Left ventricle myocardium inferior (tissue), 1 donor: ENCODE measurements at places on chromosomes 16 and 17. TPM values are rescaled to one million over a fixed set of nuclear protein-coding genes. Genes with fewer than 3 reads are reported as not detected.

- no peak for DNase-seq
Observed at GRCh38 chr16:57498031-57498430, 11.7 kb upstream of the DOK4 start.

- no peak for DNase-seq
Observed at GRCh38 chr16:56999409-57000270, 10.3 kb downstream of the NLRC5 start.

DNA sequence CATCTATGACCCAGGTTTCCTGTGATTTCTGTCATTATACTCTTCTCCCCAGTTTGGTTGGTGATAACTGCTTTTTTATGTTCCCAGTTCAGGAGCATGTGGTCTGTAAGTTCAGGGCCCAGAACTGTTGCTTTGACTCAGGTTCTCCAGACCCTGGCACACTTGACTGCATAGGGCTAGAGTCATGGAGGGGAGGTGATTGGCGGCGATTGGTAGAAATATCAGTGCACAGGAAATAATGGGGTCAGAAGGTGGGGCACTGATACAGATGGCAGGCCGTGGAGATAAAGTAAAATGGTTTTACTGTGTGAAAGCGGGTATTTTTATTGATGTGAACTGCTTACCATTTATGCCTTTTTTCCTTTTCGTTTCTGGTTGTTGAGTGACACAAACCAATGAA, 28.7 kb downstream of the TAC4 start:
- DNase-seq, result no peak

GRCh38 chr17:57823469-57824401, 26.1 kb downstream of the MRPS23 start:
- DNase-seq, result no peak

DNA sequence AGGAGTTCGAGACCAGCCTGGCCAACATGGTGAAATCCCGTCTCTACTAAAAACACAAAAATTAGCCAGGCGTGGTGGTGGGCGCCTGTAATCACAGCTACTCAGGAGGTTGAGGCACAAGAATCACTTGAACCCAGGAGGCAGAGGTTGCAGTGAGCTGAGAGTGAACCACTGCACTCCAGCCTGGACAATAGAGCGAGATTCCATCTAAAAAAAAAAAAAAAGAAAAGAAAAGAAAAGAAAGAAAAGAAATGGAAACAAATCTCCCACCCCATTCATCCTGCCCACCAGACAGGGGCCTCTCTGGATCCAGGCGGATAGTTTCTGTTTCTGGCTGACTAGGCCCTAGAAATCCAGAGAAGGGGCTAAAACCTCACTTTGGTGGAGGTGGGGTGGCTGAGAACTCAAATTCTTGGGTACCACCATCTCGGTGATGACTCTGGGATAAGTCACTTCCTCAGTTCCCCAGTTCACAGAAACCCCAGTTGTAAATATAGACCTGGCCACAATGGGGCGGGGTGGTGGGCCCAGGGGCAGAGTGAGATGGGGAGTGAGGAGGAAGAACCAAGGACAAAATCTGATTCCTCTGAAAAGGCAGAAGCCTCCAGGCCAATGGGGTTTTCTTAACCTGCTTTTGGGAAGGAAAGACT, 22.2 kb downstream of the SOCS1 start:
- DNase-seq, result no peak

DNA sequence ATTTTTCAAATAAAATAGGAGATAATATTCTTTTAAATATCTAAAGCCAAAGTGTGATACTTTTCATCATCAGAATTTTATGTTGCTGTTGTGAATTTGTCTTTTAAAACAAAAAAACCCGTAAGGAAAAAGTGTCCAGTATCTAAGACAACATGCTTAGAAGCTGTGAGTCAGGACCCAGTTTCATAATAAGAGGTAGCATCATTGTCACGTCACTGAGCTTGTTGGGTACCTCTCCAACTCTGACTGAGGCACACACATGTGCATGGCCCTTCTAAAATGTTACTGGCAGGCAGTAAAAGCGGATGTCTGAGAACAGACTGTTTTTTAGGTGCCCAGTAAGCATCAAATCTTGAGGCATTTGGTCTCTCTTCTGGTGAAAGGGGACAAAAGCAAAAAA, 2.5 kb downstream of the CIAPIN1 start:
- no peak for DNase-seq

- DNase-seq, result no peak
Observed at GRCh38 chr16:60137891-60138290, 1403.8 kb upstream of the GOT2 start.

DNA sequence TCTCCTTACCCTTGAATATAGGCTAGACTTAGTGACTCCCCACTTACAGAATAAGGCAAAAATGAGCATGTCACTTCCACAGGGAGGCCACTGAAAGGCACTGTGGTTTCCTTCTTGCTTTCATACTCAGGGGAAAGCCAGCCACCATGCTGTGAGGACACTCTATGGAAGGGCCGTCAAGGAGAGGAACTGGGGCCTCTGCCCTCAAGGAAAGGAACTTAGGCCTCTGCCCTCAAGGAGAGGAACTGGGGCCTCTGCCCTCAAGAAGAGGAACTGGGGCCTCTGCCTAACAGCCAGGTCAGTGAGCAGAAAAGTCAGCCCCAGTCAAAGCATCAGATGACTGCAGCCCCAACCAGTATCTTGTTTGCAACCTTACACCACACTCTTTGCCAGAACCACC, 30.1 kb downstream of the VPS35 start:
- no peak for DNase-seq

GRCh38 chr17:79619196-79619595, 8.3 kb upstream of the RBFOX3 start:
- DNase-seq, result peak; percentile 7

DNA sequence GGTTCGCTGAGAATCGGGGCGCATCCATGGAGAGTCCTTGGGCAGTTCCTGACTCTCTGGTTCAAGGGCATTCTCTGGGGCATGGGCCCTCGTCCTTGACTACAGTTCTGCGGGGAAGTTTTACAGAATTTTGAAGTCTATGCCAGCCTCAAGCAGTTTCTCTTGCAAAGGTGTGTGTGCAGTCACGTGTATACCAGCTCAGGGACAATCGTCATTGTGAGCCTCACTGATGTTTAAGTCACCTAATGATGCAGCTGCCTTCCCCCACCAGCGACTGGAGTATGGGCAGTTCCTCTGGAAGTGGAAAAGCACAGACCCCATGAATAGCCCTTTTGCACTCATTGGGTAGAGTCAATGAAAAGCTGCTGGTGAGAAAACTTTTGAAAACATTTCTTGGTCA, 1.3 kb downstream of the PLCG2 start:
- DNase-seq, result no peak

DNA sequence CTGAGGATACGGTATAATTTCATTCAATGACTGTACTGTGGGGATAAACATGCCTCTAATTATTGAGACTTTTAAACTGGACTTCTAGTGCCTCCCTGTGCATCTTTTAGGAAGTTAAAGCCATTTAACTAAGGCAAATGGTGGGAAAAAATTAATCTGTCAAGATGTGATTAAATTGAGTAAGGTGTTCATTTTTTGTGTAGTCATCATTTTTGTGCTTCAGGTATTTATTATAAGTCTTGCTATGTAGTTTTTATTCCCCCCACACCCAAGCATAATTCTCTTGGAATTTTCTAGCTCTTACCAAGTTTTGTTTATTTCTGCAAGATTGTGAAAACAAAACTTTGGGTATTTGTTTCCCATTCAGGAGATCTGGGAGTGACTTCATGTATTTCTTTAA, 10.2 kb downstream of the TAF15 start:
- no peak for DNase-seq

DNA sequence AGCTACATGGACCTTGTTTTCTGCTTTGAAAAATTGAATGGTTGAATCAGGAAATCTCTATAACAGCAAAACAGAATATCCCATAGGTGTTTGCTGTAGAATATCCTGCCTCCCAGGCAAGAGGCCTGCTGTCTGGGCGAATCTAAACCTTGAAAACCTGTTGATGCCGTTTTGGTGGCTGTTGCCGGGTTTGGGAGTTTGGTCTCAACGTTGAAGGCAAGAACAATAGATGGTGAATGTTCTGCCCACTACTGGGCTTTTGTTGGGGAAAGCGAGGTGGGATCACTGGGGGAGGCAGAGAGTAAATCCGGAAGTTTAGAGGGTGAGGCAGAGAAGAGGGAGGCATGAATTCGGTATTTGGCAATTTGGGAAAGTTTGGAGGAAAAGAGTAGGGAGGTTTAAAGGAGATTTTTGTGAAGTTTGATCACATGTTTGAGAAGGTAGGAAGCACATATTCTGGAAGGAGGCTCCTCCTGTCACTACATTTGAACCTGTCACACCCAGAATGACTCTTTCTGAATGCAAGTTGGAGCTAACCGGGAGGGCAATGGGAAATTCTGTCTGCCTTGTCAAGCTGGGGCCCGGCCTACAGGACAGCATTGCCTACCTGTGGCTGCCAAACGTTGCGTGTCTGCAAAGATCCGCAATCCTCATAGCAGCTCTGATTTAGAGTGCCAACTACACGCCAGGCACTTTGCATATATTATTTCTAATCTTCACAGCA, 46.5 kb downstream of the GPRC5B start:
- no peak for DNase-seq

- DNase-seq, result no peak
Observed at GRCh38 chr16:88466175-88466862, 13.2 kb downstream of the ZFPM1 start.

Gene EFCAB5
- not detected for total RNA-seq

Gene SBK1
- 2.3 TPM for total RNA-seq

Gene ABCA5
- 17.1 TPM for total RNA-seq

Gene ZNF764
- 8.9 TPM for total RNA-seq

Gene CACNG5
- not detected for total RNA-seq

Gene SECTM1
- total RNA-seq, result 3.9 TPM

Gene SPATA32
- total RNA-seq, result not detected

Gene TTLL6
- not detected for total RNA-seq

Gene RCVRN
- 0.47 TPM for total RNA-seq

Gene AMFR
- 65.2 TPM for total RNA-seq

Gene B9D1
- 8.8 TPM for total RNA-seq
